ENCODE measurements at places on chromosomes 12 and 14.
A peak's percentile ranks its signal among the peaks of the same experiment; 100 is the strongest.

DNA sequence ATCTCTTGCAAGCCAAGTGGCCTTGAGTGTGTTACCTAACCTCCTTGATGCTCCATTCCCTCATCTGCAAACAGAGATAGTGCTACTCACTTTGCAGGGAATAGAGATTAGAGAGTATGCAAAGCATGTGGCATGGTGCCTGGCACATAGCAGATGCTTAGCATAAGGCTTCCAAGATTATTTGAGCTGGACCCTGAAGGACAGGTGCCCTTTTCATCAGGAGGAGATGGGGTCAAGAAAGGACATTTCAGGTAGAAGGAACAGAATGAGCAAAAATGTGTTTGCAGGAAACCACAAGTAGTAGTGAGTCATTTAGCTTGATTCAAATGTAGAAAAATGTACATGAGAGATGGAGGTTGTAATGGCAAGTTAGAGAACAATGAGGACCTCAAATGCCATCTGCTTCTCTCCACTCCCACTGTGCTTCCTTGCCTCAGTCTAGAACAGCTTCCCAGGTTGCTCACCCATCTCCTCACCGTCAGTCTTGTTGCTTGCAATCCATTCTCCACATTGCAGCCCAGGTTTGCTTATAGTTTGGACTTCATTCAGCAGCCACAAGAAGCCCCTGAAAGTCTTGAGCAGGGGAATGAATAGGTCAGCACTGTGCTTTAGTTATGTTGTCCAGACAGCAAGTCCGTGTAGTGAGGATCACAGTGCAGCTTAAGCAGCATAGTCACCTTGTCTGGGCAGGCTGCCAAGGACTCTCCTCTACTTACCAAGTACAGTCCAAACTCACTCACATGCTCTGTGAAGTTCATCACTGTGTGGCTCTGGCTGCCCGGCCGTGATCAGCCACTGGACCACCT lies 536.3 kb upstream of the CCDC196 start:
- no peak for DNase-seq

- peak; percentile 54 for DNase-seq
Observed at GRCh38 chr12:19915392-19916195, 452.7 kb upstream of the PDE3A start.

DNA sequence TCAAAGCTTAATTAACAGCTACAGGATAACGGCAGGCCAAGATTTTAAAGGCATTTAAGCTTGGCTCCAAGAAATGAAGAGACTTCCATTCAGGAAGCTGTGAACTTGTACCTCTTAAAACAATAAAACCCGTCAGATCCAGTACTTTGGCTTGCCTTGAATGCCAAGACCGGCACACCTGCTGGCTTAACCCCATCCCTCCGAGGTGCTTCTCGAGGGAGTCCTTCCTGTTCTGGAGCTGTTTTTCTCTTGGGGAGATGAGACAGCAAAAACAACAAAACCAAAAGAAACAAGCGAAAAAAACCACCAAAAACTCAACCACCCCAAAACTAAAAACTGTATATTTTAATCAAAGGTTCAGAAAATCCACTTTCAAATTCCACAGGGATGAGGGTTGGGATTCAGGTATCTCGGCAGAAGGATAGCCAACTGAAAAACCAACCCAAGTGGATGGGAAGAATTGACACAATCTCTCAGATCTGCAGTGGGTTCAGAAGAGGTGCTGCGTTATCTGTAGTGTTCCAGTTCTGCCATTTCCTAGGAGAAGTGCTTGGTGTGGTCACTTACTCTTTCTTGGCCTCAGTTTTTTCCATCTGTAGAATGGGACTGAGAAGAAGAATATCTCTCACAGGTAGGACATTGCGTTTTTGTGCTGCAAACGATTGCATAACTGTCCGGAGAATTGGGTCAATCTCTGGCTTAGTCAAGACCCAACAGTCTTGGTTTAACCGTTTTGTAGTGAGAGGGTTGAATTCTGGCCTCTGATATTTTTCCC lies 420.1 kb downstream of the VRK1 start:
- no peak for DNase-seq

DNA sequence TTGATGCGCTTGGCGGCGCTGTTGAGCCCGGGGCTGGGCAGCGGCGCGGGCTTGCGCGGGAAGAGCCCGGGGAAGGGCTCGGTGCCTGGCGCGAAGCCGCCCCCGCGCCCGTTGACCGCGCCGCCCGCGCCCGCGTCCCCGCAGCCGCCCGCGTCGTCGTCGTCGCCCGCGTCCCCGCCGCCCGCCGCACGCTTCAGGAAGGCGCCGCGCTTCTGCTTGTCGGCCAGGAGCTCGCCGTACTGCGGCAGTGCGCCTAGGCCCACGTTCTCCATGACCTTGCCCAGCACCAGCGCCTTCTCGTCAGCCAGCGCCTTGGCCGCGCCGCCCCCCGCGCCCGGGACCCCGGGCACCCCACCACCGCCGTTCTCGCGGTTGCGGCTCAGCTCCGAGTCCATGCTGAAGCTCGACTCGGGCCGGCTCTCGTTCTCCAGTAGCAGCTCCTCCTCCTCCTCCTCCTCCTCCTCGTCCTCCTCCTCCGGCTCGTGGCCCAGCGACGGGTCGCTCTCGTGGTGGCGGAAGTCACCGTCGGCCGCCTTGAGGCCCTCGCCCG lies 97.2 kb downstream of the BCL11B start:
- no peak for DNase-seq

GRCh38 chr14:24088095-24088494 lies 6.0 kb upstream of the PCK2 start:
- DNase-seq: no peak

- no peak for DNase-seq
Observed at GRCh38 chr14:99134516-99135046, 137.4 kb downstream of the BCL11B start.

DNA sequence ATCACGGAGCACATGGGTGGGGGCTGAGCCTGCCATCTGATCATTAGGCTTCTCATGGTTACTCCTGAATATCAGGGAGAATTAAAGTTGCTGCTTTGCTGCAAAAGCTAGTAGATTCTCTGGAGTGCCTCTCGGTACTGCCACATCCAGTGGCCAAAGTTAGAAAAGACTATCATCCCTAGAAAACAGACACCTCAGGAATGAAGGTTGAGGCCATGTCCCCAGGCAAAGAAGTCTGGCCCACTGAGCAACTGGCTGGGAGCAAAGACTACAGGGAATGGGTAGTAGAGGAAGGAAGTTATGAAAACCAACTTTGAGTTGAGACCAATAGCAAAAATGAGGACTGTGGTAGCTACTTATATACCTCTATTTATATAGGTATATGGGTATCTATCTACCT lies 258.7 kb downstream of the EFCAB11 start:
- DNase-seq: no peak

GRCh38 chr14:76937181-76938091 lies 91.1 kb downstream of the IRF2BPL start:
- DNase-seq: no peak

- no peak for DNase-seq
Observed at GRCh38 chr12:97316321-97316720, 146.3 kb upstream of the RMST start.

DNA sequence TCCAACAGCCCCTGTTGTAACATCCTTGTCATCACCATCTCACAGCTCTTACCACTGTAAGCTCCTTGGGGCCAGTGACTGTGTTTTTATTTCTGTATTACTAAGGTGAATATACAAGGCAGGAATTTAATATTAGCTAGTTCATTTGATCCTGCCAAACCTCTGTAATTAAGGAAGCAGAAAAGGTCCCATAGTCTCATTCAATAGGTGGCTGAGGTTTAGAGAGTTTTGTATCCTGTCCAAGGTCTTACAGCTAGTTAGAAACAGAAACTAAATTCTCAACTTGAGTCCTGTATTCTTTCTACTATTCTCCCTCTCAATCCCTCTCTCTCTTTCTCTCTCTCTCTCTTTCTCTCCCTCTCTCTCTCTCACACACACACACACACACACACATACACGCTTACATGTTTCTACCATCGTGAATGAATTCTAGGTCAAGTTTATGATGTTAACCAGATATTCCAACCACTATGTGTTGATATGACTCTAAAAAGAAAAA lies 543 bp upstream of the GLIPR1 start:
- no peak for DNase-seq

DNA sequence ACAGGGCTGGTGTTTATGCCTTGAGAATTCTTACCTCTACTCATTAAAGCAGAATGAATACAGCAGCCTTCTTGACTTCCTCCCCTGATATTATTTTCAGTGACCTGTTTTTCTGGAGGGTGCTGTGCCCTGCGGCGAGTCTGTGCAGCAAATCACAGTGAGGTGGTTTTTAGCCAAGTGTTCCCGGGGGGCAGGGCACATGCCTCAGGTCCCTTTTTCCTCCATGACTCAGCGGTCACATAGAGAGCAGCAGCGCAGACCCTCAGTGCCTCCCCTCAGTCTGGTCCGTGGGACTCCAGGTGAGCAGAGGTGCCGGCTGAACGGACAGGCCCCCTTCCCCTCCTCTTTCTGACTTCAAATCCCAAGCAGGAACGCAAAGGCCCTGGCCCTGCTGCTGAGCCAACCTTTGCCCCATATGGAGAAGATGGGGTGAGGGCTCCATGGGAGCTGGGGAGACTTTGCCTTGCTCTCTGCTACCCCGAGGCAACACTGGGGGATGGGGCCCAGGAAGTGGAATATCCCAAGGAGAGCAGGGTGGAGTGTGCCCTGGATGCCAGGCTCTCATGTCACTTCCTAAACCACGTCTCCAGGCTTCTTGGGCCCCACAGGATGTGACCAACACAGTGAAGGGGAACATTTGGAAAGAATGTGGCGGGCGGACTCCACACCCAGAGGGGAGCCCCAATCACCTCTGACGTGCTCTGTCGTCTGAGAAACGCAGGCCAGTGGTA lies 90.0 kb downstream of the DHRS2 start:
- no peak for DNase-seq

DNA sequence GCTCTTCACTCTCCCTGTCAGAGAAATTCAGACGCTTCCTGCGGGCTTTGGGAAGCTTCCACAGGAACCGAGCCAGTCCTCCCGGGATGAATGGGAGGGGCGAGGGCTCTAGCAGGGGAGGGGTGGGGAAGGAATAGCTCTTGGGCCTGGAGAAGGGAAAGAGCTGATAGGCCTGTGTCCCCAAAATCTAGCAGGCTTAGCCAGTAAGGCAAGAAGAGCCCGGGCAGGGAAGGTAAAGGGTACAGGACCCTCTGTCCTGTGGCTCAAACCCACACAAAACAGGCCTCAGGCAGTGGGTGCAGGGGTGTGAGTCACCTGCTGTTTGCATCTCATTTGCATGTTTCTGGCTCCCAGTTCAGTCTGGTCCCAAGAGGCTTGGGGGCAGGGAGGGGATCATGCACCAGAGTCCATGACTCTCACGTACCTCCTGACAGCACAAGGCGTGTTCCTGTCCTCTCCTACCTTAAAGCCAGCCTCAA lies 8.7 kb upstream of the SMUG1 start:
- DNase-seq: no peak

GRCh38 chr14:68574906-68575305 lies 218.0 kb downstream of the ZFP36L1 start:
- no peak for DNase-seq

DNA sequence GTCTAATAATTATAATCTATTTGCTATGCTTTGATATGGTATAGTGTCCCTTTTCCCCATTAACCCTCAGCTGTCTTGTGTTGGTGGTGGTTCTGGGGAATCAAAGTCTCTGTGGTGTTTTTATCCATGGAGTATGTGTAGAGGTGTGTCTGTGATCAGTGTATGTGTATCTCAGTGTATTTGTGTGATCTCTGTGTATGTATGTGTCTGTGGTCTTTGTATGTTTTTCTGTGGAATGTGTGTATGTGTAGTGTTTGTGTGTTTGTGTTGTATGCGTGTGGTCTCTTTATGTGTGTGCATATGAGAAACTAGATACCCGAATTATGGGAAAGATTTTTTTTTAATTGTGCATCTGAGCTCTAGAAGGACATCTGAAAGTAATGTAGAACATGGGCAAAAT lies 1.1 kb downstream of the GPR33 start:
- DNase-seq: no peak

DNA sequence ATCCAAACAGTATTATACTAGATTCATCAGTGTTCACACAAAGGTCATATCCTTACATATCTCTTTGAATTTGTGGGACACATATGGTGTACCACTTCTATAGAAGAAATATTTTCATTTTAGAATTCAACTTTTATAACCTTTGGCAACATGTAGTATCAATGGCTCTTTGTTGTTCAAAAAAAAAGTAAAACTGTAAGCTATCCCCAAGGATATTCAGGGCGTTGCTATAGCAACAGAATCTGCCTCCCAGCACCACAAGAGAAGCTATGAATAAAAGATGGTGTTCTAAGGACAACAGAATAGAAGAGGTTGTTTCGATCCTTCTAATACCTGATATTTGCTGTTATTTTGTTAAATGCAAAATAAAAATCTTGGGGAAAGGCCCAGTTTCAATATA lies 139.3 kb downstream of the BRMS1L start:
- DNase-seq: no peak

GRCh38 chr12:121181181-121181580 lies 28.7 kb upstream of the P2RX4 start:
- DNase-seq: no peak

- DNase-seq: peak; percentile 25
Observed at GRCh38 chr12:112381406-112381882, 787 bp downstream of the HECTD4 start.

DNA sequence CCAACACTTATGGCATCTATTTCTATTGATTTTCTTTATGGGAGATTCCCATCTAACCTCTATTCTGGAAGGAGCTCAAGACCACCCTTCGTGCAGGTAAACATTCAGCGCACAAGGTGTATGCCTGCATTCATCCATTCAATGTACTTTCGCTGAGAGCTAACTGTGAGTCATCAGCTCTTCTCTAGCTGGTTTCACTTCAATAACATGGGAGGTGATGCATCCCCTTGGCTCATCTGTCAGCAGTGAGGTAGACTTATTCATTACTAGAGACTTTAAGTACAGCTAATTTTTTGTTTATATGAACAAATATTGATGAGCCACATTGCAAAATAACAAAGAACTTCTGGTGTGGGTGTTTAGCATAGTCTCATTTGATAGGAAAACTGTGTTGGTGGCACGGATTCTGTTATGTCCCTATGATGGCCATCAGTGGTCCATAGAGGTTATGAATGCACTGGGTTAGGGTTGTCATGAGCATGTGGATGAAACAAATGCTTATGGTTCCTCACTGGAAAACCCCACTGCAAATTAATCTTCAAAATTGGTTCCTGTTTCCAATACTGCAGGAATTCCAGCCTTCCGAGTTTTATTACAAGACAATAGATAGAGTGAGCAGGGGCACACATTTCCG lies 1151.0 kb downstream of the BCL11B start:
- DNase-seq: no peak

DNA sequence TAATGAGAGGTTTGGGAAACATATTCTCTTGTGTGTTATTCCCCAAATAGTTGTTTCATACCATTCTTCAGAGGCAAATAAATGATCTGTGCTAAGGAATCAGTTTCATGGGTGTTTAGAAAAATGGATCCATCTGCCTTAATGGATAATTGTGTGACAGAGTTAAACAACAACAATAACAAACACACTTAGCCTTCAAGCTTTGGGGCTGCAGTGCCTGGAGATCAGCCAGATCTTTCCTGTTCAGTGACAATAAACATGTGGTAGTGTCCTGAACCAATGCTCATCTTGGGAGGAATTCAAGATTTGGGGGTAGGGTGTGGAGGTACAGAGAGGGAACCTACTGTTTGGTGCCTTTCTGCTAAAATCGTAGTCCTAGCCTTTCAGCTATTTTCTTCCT lies 93.7 kb upstream of the PRICKLE1 start:
- DNase-seq: no peak

- peak; percentile 38 for DNase-seq
Observed at GRCh38 chr14:74973003-74973653, 17.7 kb upstream of the PGF start.

- DNase-seq: no peak
Observed at GRCh38 chr14:100556936-100557505, 30.2 kb downstream of the BEGAIN start.
